Cerebellar nuclear complex (tissue), 1 donor: ENCODE measurements at places on chromosomes 2 and 18.

- no peak for DNase-seq
Measured at GRCh38 chr2:142874293-142874814, 3.1 kb upstream of the KYNU start.

DNA sequence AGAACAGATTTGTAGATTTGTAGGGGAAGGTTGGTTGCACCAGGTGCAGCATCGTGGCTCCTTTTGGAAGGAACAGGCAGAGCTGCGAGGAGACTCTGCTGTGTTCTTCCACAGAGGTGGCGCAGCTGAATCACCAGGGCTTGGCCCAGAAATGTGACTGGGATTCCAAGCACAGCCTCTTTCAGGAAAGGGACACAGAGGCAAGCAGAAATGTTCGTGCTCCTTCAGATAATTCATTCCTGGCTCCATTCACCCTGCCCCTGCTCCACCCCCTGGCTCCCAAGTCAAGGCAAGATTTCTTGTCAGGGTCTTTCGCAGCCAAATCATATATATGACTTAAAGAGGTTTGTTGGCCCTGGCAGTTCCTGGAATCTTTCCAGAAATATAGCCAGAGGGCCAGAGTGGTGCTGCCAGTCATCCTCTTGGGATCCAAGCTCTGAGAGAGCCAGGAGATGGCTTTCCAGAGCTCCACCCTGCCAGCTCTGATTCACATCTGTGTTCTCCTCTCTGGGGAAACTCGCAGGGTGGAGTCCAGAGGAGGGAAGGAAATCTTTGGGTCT is 203.9 kb upstream of the TANK start:
- DNase-seq = no peak

GRCh38 chr18:9494778-9495331 is 19.5 kb downstream of the RALBP1 start:
- DNase-seq = no peak

GRCh38 chr2:6872394-6872793 is 5.2 kb upstream of the RSAD2 start:
- DNase-seq = no peak

- DNase-seq = no peak
Measured at GRCh38 chr18:331221-331821, 63.5 kb upstream of the THOC1 start.

DNA sequence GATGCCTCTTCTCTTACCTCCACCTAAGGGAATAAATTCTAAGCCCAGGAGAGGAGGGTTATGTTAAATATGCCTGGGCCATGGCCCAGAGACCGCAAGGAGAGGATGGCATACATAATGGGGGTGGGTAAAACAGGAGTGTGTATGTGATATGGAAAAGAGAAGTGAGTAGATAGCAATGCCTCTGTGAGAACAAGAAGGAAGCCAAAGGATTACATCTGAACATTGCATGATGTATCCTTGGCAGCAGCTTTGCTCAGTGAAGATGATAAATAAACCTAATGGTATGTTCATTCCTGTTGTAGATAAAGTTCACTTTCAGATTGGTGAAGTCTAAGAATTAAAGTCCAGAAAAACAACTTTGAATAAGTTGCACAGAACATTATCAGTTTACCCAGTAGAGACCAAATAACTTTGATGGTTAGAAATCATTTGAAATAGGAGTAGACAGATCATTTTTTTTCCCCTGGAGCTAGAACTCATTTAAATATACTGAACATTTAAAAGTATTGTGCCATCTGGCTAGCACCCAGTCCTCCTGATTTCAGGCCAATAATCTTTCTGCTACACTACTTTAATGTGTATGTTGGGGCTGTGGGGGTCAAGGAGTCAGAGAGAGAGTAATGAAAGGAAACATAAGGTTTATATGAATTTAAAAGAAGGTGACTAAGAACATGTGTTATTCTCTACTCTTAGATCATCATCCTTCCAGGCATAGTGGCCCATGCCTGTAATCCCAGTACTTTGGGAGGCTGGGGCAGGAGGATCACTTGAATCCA is 231.7 kb downstream of the PARD3B start:
- DNase-seq = no peak

DNA sequence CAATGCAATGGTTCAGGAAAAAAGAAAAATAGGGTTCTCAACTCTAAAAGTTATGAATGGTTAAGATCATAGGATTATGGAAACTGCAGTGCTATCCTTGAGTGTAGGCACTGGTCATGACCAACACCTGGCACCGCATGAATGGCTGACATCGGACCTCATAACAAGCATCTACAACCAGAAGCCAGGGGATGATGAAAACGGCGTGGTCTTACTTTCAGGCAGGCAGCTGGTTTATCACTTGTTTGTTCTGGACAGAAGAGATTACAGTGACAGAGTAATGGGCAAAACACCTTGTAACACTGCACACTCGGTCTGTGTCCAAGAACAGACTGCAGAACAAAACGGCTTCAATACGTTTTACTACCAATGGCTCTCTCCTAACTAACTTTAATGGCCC is 132.8 kb downstream of the STK39 start:
- no peak for DNase-seq

GRCh38 chr2:204491528-204491927 is 53.7 kb upstream of the PARD3B start:
- no peak for DNase-seq

- no peak for DNase-seq
Measured at GRCh38 chr18:5238371-5238976, 41.4 kb upstream of the AKAIN1 start.

GRCh38 chr2:29517413-29517812 is 402.2 kb downstream of the CLIP4 start:
- no peak for DNase-seq

- DNase-seq = no peak
Measured at GRCh38 chr18:55252053-55252675, 292.9 kb upstream of the CCDC68 start.

DNA sequence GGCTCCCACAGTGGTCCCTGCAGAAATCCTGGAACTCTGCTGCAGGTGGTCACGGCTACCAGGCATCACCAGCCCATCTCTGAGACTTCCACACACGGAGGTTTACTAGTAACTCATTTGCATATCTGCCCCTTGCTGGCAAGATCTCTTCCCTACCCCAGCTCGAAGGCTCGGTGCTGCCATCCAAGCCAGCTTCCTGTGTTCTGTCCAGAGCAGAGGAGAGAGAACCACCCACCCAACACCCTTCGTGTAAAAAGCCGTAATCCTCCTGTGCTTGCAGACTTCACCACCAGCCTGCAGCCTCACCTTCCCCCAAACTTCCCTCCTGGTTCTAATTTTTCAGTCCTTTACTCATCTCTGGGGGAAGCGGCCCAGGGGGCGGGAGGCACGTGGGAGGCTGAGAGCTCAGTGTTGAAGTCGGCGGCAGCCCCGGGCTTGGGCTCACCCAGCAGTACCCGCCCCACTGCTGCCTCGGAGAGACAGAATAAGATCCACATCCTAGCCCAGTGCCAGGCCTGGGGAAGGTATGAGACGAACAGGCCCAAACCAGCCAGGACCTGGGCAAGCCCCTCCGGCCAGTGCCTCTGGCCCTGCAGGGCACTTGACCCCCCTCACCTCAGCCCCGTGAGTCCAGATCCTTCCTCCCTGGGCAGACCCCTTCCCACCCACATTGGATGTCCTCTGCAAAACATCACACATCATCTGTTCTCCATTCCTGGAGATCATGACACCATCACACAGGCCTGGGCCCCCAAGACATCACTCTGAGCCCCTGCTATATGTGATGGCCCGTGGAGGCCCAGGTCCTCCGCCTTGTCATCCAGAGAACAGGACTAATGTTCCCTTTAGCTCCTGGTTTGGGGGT is 145.8 kb upstream of the ID2 start:
- no peak for DNase-seq

DNA sequence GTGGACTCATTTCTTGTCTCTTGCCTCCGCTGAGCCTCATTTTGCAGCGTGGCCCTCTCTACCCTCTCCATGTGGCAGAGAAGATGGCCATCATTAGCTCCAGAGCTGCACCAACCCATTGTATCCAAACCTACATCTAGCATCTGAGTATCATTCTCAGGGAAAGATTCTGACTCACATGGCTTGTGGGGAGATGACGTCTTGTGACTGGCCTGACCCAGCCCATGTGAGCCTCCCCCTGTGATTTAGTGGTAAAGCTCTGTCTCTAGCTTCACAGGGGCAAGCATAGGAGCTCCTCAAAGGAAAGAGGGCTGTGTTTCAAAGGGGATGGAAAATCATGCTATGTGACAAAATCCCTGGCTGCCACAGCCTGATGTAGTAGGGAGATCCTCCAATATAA is 87.4 kb upstream of the RBMS1 start:
- no peak for DNase-seq

- no peak for DNase-seq
Measured at GRCh38 chr2:224780106-224780505, 63.9 kb upstream of the CCDC195 start.

- DNase-seq = no peak
Measured at GRCh38 chr2:200426754-200427153, 83.1 kb downstream of the KCTD18 start.

DNA sequence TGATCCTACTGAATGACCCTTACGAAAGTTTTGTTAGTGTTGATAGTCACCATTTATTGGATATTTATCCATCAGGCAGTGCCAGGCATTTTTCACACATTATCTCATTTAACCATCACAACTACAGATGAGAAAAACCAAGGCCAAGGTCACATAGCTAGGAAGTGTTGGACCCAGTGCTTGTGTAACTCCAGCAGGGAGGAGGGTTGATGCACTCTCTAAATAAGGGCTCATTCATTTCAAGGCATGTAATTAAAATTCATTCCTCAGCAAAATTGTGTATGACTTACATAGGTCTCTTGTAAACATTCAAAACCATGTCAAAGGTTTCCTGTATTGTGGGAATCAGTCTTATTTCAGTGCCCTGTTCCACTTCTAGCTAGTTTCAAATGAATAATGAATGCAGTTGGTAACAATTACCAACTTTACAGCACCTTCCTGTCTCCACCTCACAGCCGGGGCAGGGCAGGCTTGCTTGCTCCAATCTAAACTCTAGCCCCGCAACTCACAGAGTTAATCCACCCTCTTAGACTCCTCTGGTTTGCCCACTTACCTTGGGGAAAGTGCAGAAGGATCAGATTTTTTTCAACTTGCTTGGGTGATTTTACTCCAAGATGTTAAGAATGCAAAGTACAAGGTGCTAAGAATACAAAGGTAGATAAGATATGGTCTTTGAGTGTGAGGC is 5.8 kb upstream of the MAPRE3 start:
- no peak for DNase-seq

DNA sequence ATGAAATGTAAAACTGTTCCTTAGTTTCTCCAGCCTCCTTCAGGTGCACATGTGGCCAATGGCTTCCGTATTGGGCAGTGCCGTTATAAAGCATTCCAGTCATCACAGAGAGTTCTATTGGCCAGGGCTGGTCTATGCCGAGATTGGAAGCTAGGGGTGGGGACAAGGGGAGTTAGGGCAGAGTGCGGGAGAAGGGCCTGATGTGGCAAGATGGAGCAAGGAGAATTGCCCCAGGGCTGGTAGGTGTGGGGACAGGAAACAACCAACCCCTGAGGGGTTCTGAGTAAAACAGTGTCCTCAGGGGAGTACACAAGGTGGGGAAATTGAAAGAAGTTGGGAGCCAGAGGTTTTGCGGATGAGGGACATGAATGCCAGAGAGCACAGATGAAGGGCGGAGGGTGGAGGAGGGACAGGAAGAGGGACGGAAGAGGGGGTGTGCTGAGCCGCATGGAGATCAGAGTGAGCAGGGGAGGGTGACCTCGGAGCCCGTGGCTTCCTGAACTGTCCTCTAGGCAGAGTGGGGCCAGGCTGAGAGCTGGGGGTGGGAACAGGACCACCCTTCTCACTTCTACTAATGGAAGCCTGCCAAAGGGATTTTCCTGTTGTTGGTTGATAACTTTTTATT is 9.1 kb upstream of the ATP6V1C2 start:
- DNase-seq = no peak

GRCh38 chr2:178082408-178083045 is 9.9 kb upstream of the PDE11A start:
- no peak for DNase-seq

- DNase-seq = no peak
Measured at GRCh38 chr2:139067072-139067471, 286.9 kb upstream of the NXPH2 start.

- DNase-seq = no peak
Measured at GRCh38 chr2:104769096-104769495, 84.8 kb upstream of the POU3F3 start.

GRCh38 chr18:36340246-36340645 is 42.7 kb downstream of the FHOD3 start:
- no peak for DNase-seq

GRCh38 chr2:168091986-168092385 is 155.4 kb downstream of the STK39 start:
- no peak for DNase-seq

DNA sequence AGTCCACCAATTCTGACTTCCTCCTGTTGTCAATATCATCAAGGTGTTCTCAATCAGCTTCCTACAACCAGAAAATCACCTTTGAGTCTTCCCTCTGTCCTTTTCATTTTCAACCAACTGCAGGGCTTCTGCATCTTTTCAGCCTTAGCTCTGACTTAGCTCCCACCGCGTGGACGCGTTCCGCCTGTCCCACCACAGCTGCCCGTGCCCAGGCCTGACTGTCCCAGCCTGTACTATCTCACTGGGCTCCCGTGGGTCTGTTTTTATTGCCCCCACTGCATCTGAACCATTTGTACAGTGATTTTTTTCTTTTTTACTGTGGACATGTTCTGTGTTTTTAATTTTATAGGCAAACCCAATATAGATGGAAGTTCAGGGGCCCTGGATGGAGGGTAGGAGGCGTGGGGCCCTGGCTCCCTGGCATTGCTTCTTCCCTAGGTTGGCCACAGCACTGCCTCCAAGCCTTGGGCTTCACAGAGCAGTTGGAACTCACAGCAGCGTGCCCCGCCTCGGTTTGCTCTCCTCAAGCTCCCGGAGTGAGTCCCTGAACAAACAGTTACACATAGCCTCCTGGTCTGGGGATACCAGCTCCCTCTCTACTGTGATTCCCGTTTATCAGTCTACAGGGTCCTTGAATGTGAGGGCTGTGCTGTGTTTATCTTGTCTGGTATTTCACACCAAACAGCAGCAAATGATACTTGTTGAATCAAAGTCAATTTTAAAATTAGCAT is 280.6 kb upstream of the PXDN start:
- no peak for DNase-seq

DNA sequence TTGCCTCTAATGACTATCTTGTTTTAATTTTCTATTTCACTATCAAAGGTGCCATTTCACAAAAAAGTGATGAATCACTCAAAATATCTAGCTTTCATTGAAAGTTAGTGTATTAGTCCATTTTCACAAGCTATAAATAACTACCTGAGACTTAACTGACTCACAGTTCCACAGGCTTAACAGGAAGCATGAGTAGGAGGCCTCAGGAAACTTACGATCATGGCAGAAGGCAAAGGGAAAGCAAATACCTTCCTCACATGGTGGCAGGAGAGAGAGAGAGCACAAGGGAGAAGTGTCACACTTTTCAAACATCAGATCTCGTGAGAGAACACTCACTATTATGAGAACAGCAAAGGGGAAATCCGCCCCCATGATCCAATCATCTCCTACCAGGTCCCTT is 1220.4 kb upstream of the ZEB2 start:
- no peak for DNase-seq

DNA sequence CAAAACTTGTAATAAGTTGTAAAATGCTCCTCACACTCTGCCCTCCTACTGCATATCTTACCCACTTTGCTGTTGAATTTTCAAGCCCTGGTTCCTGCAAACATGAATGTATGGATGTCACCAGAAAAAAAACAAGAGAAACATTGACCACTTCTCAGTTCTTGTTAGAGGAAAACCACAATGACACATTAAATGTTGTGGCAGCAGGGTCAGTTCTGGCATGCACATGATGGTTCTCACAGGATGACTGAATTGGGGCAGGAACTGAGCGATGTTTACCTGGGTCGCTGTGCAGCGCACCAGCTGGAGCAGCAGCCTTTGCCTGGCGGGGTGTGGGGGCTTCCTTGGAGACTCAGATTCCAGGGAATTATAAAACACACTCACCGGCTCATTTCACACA is 14.0 kb upstream of the PRKCE start:
- DNase-seq = no peak
